ENCODE measurements at places on chromosomes 2 and 18.

GRCh38 chr18:63837590-63837989 is 49.9 kb upstream of the SERPINB2 start:
- DNase-seq, result no peak

DNA sequence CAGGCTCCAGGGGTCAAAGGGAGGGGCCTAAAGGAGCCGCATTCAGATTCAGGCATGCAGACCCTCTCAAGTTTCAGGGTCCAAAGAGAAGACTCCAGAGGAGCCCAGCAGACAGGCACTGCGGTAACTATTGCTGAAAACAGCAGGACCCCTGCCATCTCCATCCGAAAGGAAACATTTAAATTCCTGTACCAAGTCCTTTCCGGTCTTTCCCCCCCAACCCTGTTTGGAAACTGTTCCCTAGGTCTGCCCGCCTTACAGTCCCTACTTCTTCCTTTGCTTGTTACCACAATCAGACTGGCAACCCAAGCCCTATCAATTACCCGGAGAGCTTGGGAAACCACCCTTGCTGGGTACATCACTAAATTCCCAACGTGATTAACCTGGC is 82.0 kb downstream of the DNMT3A start:
- DNase-seq, result no peak

- DNase-seq, result no peak
These were observed 175.6 kb downstream of the MC4R start for GRCh38 chr18:60196836-60197606.

- no peak for DNase-seq
These were observed 17.7 kb downstream of the SRSF7 start for GRCh38 chr2:38733300-38733971.

DNA sequence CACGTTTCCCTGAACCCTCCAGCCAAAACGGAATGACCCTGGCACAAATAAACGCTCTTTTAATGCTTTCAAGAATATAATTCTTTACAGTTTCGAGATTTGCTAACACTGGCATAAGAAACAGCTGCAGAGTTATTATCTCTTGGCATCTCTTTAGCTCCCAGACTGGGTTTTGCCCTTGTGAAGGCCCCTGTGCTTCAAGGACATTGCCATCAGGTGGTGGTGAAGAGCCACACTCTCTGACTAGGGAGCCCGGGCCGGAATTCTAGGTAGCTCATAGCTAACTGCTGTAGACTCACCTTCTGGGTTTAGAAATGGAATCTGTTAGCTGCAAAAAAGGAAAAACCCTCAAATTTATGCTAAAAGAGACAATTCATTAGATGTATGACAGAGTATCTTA is 13.3 kb upstream of the GALNT14 start:
- no peak for DNase-seq

DNA sequence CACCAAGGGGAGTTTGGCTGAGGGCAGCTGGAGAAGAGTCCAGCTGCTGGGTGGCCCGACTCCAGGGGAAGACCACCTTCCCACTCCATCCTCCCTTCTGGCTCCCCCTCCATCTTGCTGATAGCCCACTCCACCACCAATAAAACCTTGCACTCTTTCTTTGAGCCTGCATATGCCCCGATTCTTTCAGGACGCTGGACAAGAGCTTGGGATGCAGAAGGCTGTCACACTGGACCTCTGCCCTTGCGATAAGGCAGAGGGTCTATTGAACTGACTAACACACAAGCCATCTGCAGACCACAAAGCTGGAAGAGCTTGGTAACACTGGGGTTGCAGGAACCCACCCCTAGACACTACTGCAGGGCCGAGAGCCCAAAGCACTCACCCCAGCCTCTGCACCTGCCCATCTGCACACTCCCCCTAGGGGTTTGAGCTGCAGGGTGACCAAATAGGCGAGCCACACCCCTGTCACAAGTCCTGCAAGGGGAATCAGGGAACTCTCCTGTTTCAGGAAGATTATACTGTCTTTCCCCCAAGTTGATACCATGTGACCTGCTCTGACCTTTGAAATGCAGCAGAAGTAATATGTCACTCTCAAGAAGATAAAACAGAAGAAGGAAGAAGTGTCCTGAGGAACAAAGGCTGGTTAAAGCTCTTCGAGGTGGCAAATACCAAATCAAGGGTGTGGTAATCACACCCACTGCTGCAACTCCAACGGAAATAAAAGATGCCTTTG is 70.5 kb downstream of the SMAD4 start:
- no peak for DNase-seq
